Stimulated activated CD4-positive, alpha-beta T cell treated with anti-CD3 and anti-CD28 coated beads, Interleukin-1b, Interleukin-23, amount 100 ng/mL, for 24 hours (primary cell): ENCODE measurements at places on chromosomes 4 and X.

- no peak for DNase-seq
Observed at GRCh38 chr4:104491481-104492182, 3.1 kb downstream of the CXXC4 start.

GRCh38 chr4:173513651-173514050 is 16.4 kb downstream of the HAND2 start:
- DNase-seq = no peak

DNA sequence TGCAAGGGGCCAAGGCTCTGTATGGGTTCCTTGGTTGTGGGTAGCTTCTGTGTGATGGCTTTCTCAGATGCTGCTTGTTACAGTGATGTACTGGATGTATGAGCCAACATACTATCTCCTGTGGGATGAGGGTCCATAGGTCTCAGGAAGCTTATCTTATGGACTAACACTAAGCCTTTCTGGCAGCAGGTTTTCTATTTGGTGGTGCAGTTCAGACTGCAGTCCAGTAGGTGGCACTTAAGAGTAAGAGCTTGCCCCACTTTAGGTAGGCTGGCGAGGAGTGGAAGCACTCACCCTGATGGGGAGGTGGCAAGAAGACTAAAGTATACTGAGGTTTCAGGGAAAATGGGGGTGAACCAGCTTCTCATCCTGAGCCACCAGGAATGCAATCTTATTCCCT is 306.7 kb upstream of the MAOA start:
- no peak for DNase-seq

DNA sequence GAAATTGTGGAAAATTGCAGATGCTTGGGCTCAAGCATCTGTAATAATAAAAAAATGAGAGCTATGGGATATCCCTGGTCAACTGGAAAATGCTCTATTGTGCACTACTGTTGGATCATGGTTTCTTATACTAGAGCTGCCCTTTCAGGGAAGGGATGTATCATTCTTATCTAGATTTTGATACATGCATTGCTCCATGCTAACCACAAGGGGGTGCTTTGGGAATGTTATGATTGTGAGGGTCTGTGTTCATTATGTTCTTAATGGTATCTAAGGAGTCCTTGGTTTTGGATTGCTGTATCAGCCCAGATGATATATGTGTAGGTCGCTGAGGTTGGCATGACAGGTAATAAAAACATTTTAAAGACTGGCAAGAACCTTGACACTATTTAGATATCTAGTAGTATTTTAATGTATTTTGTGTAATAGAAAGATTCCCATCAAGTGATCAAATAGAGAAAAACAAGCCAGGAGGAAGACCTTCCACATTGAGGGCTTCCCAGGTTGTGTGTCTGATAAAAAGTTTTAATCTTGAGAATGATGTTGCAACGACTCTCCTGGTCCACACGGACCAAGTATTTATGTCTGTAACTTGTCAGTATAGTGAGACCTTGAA is 49.2 kb upstream of the TLR2 start:
- DNase-seq = no peak

DNA sequence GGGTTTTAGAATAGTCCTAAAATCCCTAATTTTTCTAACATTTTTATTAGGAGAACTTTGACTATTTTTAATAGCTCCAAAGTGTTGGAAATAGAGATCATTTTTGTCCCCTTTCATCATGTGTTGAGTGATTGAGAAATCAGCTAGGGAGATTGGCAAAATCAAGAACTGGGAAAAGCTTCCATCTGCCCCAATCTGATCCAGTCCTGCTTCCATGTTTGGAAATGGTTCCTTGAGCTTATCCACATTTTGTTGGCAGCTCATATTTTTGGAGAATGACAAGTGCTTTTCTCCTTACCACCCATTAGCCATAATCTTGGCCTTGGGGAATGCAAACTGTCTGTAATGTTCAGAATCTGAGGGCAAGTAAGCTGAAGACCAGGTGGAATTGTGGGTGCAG is 73.9 kb downstream of the SYNPO2 start:
- no peak for DNase-seq

- no peak for DNase-seq
Observed at GRCh38 chrX:49910344-49910743, 12.1 kb upstream of the CLCN5 start.

DNA sequence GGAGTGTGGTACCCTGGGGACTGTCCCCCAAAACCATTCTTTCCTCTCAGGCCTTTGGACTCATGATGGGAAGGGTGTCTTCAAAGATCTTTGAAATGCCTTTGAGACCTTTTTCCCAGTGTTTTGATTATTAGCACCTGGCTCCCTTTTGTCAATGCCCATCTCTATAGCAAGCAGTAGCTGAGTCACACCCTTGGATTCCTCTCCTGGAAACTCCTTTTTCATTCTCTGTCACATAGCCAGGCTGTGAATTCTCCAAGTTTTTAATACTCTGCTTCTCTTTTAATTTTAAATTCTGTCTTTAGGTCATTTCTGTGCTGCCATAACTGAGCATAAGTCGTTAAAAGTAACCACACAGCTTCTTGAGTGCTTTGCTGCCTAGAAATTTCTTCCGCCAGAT is 29.7 kb downstream of the IL21 start:
- DNase-seq = no peak

GRCh38 chr4:76201276-76201675 is 12.3 kb downstream of the SCARB2 start:
- DNase-seq = no peak

- DNase-seq = no peak
Observed at GRCh38 chrX:80354966-80355465, 65.2 kb upstream of the TENT5D start.

GRCh38 chr4:139532947-139533346 is 23.1 kb downstream of the SETD7 start:
- no peak for DNase-seq

DNA sequence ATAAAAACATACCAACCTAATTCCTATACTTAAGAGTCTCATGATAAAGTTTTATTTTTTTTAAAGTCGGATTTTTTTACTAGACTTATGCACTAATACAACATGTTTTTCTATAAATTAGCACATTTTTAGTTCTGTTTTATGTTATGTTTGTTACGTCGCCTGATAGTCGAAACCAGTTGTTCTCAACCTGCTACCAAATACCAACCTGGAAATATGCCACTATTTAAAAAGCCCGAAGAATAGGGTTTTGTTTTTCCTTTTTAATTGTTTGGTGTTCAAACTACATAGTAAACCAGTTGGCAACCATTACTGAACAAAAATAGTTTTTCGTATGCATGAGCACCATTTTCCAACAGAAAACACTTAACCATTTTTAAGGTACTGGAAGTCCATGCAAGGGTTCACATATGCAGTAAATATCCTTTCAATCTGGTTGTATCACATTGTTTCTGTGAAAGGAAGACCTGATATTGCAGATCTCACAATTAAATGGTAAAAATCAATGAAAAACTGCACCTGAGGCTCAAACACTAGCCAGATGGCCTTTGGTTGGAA is 1.4 kb downstream of the WDFY3 start:
- DNase-seq = no peak

DNA sequence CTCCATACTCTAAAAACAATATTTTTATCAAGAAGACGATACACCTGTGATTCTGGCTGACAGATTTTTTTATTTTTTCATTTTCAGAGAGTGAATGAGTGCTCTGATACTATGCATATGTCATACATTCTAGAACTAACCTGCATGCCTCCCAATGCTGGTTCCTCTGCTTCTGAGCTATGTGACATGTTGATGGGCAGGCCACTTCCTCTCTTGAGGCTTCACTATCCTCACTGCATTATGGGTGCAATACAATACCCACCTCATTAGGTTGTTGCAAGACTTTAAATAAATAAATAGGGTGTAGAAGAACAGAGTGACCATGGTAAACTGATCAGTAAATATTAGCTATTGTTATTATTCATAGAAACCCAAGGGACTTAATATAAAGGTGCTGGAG is 408.3 kb downstream of the HNRNPD start:
- DNase-seq = no peak

DNA sequence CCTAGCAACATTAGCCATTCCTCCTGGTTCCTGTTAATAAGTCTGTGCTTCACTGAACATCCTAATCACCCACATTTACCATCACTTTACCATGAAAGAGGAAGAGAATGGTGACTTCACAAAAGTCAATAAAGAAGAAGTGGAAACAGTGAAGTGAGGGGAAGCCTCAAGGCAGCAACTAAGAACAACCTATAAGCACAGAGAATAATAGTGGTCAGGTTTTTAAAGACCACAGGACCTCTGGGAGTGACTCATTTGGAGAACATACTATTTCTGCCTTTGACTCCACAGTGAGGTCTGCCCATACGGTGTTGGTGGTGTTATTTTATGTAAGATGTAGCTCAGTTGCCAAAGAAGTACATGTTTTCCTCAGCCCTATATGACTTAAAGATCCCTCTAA is 86.0 kb upstream of the TET2 start:
- DNase-seq = no peak

DNA sequence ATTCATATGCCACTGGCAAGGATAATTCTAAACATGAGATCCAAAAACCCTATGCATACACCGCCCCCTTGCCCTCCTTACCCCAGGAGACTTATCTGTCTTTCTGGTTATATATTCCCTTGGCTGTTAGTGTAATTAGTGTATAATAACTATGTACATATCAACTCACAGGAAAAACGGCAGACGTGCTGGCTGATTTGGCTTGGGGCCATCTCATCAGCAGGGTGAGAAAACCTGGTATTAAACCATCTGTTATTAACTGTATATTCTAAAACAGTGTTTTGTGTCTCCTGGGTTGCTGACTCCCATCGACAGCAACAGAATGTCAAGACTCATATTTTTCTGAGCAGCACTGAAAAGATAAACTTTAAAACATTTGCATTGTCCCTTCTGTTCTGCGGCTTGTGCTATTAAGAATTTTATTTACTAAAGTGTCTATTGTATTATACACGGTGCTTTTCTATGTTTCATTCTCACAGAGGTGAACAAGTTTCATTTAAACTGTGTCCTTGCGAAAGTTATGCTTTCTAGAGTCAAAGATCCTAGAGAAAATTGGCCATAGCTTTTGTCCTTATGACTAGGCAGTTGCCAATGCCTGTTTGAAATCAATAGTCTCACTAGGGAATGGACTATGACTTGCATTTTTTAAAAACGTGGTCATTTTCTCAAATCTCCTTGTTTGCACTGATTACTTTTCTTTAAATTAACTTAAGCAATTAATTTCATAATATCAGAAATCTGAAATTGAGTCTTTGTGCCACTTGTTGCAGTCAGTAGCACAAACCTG is 211.5 kb upstream of the MID1 start:
- no peak for DNase-seq

- DNase-seq = no peak
Observed at GRCh38 chr4:92182736-92183407, 120.9 kb upstream of the GRID2 start.

- DNase-seq = no peak
Observed at GRCh38 chr4:38390969-38391545, 272.9 kb upstream of the KLF3 start.

DNA sequence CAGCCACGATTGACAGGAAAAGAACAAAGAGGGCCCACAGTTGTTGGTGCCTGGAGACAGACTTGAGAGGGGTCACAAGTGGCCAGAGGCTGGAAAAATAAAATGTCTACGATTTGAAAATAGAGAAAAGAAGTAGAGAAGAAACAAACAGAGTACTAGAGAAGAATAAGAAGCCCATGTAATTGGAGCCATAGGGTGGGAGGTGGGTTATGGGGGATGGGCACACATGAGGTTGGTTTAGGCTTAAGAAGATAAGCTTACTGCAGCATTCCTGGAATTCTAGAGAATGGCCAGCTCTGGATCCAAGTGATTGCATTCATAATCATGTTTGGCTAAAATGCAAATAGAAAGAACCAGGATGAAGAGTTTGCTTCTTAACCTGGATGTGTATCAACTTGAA is 210.7 kb downstream of the MAML3 start:
- no peak for DNase-seq

DNA sequence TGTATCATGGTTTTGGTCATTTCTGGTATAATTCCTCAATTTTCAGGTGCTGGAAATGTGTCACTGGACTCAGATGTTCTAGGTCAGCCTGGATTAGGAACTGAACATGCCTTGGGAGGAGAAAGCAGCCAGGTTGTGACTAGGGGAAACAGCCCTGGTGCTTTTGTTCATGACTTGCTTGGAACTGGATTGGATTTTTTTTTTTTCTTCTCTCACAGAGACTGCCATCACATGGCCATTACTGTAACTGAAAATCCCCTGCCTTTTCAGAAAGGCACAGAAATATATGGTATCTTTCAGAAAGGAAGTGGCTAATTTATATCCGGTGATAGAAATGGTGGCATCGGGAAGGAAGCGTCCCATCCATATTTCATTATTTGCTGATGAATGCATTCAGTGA is 34.6 kb downstream of the SEPTIN11 start:
- no peak for DNase-seq

DNA sequence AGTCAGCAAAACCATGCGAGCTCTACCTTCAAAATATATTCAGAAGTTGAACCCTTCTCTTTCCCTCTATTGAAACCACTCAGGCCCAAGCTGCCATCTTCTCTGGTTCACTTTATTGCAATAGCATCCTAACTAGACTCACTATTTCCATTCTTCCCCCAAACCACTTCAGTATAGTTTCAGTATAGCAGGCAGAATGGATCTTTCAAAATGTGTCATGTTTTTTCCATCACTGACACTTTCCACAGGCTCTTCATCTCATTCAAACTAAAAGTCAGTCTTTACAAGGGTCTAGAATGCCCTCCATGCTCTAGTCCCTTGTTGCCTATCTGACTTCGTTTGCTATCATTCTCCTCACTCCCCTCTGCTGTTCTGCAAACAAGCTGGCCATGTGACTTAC is 274.4 kb downstream of the IDS start:
- no peak for DNase-seq

- no peak for DNase-seq
Observed at GRCh38 chrX:8341814-8342590, 122.6 kb upstream of the VCX3B start.

- DNase-seq = no peak
Observed at GRCh38 chr4:57125996-57126395, 15.8 kb upstream of the IGFBP7 start.

DNA sequence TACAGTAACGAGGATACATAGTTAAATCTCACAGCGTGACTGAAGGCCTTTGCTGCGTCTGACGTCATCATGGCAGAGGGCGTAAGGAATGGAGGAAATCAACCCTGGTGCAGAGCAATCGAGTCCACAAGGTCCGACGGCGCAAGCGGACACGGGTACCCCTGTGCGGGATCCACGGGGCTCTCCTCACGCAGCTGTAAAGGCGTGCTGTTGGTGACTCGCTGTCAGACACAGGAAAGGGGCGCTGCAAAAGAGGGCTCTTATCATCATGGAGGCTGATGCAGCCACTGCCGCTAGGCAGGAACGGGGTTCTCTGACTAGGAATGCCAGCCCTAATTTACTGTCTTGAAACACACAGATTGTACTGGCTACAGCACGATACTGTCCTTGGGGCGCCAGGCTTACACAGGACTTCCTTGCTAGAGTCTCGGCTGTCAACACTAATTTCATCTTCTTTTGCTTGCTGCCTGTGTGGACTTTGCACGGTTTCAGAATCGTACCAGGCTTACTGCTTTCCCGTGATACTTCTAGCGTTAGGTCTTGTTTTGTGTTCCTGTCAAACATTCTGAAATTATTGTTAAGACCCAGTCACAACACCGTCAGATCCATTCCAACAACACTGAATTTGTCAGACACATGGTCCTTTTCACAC is 13.6 kb downstream of the RNF212 start:
- no peak for DNase-seq

- no peak for DNase-seq
Observed at GRCh38 chrX:115018040-115018647, 728 bp upstream of the IL13RA2 start.
